H9 (cell line): ENCODE measurements at places on chromosomes 1 and 21.
A peak's percentile ranks its signal among the peaks of the same experiment; 100 is the strongest.

GRCh38 chr1:209628618-209629299, 23.5 kb downstream of the LAMB3 start:
- H3K4me1 ChIP-seq: no peaks in the 10 kb centered on the region; the same call in 1 of the 2 replicates
- no peak for DNase-seq
- H3K27ac ChIP-seq: no peak overlapping the region
- H3K27me3 ChIP-seq: no peaks in the 10 kb centered on the region

GRCh38 chr1:224539971-224540370, 76.1 kb upstream of the CNIH3 start:
- H3K27ac ChIP-seq: no peak overlapping the region
- no peaks in the 10 kb centered on the region for H3K27me3 ChIP-seq
- peaks cover 2% of the 10 kb centered on the region; the same call in 1 of the 2 replicates for H3K4me1 ChIP-seq
- no peak overlapping the region for H3K4me3 ChIP-seq
- peaks cover 6% of the 10 kb centered on the region; the same call in 2 of the 3 replicates for H3K36me3 ChIP-seq
- DNase-seq: no peak

DNA sequence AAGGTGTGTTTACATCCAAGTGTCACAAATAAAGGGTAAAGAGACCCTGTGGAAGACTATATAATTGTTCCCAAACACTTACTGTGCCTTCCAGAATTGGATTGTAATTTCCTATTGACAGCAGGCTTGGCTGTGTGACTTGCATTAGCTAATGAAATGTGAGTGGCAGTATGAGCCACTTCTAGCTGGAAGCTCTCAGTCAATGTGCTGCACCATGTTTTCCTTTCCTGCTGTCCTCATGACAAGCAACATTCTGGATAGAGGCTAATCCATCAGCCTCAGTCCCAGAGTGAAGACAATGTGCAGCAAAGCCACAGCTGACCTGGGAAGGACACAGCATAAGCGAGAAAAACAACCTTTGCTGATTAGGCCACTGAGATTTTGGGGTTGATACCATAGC, 5.9 kb upstream of the FOXJ3 start:
- H3K4me1 ChIP-seq: peaks cover 5% of the 10 kb centered on the region; the same call in 1 of the 2 replicates
- no peaks in the 10 kb centered on the region for H3K27me3 ChIP-seq
- no peak overlapping the region for H3K27ac ChIP-seq
- H3K4me3 ChIP-seq: no peak overlapping the region
- DNase-seq: no peak
- H3K36me3 ChIP-seq: no peaks in the 10 kb centered on the region

DNA sequence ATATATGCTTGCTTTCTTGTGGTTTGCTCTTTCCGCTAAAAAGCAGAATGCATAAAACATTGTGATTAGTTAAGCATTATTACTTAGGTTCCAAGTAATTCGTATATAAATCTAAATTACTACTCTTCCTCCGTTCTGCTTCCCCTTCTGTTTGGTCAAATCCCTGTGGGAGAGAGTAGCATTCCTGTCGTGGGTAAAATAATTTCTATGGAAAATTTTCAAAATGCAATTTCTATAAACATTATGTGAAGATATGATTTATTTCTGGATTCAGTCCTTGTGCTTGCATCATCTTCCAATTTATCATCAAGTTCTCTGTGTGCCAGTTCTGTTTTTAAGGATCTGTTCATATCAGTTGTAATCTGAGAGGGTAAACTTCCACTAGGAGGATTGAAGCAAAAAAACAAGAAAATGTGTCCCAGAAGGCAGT, 7.2 kb upstream of the WARS2 start:
- no peaks in the 10 kb centered on the region for H3K4me1 ChIP-seq
- H3K27me3 ChIP-seq: no peaks in the 10 kb centered on the region
- no peak overlapping the region for H3K27ac ChIP-seq
- DNase-seq: no peak
- H3K36me3 ChIP-seq: peaks cover 11% of the 10 kb centered on the region; the same call in 2 of the 3 replicates

DNA sequence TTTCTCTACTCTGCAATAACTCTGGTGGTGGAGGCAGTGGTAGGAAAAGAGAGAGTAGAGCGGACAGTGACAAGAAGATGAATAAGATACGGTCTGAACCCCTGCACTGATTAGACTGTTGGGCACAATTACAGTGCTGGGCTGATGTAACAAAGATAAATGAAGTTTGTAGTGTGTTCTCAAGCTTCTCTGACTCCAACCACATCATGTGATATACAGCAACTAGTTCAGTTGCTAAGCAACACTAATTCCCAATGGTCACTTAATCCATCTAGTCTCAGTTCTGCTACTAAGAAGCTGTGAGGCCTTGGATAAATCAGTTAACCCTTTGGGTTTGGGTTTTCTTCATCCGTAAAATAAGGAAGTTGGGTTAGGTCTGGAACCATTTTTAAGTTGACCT, 17.3 kb downstream of the DDR2 start:
- no peaks in the 10 kb centered on the region for H3K36me3 ChIP-seq
- no peak for DNase-seq
- no peaks in the 10 kb centered on the region for H3K4me1 ChIP-seq

GRCh38 chr1:192588546-192588945, 13.0 kb downstream of the RGS1 start:
- no peaks in the 10 kb centered on the region for H3K4me1 ChIP-seq
- no peaks in the 10 kb centered on the region for H3K36me3 ChIP-seq
- DNase-seq: no peak
- no peak overlapping the region for H3K4me3 ChIP-seq
- H3K27me3 ChIP-seq: no peaks in the 10 kb centered on the region

DNA sequence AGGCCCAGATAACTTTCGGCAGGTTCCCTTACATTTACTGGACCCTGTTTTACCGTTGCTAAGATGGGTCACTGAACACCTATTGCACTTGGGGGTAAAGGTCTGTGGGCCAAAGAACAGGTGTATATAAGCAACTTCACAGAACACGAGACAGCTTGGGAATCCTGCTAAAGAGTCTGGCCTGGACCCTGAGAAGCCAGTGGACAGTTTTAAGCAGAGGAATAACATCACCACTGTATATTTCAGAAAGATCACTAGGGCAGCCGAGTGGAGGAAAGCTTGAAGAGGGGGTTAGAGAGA, 54.4 kb downstream of the LAMC2 start:
- H3K4me1 ChIP-seq: peaks cover 1% of the 10 kb centered on the region; the same call in 1 of the 2 replicates
- no peak for DNase-seq
- H3K36me3 ChIP-seq: no peaks in the 10 kb centered on the region
- H3K27me3 ChIP-seq: no peaks in the 10 kb centered on the region
- no peak overlapping the region for H3K4me3 ChIP-seq

GRCh38 chr21:46459024-46459355, 299 bp downstream of the DIP2A start:
- peaks cover 30% of the 10 kb centered on the region for H3K36me3 ChIP-seq
- no peaks in the 10 kb centered on the region for H3K27me3 ChIP-seq
- H3K4me3 ChIP-seq: peak overlapping the region; percentile 83
- DNase-seq: no peak
- no peak overlapping the region for H3K27ac ChIP-seq

DNA sequence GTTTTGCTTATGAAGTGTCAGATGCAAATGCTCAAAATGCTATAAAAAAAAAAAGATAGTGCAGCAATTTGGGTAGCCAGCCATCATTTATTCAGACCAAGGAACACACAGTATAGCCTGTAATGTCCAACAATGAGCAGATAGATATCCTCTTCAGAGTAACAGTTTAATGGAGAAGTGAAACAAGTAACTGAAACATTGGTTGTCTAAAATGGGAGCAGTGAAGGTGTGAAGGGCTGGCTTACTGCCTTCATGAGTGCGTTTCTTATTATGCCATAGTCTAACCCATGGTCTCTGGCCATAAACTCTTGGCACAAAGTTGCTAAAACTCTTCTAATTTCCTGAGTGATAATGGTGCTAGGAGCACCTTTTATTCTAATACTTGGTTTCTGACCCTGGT, 11.4 kb downstream of the RGS5 start:
- H3K36me3 ChIP-seq: no peaks in the 10 kb centered on the region
- no peaks in the 10 kb centered on the region for H3K4me1 ChIP-seq
- no peaks in the 10 kb centered on the region for H3K27me3 ChIP-seq
- H3K4me3 ChIP-seq: no peak overlapping the region

DNA sequence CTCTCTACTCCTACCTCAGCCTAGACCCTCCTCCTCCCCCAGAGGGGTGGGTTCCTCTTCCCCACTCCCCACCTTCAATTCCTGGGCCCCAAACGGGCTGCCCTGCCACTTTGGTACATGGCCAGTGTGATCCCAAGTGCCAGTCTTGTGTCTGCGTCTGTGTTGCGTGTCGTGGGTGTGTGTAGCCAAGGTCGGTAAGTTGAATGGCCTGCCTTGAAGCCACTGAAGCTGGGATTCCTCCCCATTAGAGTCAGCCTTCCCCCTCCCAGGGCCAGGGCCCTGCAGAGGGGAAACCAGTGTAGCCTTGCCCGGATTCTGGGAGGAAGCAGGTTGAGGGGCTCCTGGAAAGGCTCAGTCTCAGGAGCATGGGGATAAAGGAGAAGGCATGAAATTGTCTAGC, 21.6 kb upstream of the VPS13D start:
- no peaks in the 10 kb centered on the region for H3K27me3 ChIP-seq
- no peaks in the 10 kb centered on the region; the same call in 1 of the 2 replicates for H3K4me1 ChIP-seq
- H3K4me3 ChIP-seq: no peak overlapping the region
- H3K27ac ChIP-seq: no peak overlapping the region
- DNase-seq: no peak

GRCh38 chr1:160674415-160674814, 27.6 kb upstream of the SLAMF1 start:
- H3K4me1 ChIP-seq: peaks cover 15% of the 10 kb centered on the region
- peak; percentile 21 for DNase-seq
- peaks cover 3% of the 10 kb centered on the region; the same call in 1 of the 2 replicates for H3K36me3 ChIP-seq
- H3K4me3 ChIP-seq: no peak overlapping the region
- no peaks in the 10 kb centered on the region for H3K27me3 ChIP-seq

GRCh38 chr1:198747127-198747526, 108.3 kb downstream of the PTPRC start:
- H3K4me3 ChIP-seq: no peak overlapping the region
- H3K4me1 ChIP-seq: peaks cover under 1% of the 10 kb centered on the region; the same call in 1 of the 2 replicates
- H3K36me3 ChIP-seq: no peaks in the 10 kb centered on the region

GRCh38 chr1:111474106-111474505, 322 bp downstream of the C1orf162 start:
- no peak overlapping the region for H3K27ac ChIP-seq
- H3K4me3 ChIP-seq: no peak overlapping the region
- H3K27me3 ChIP-seq: no peaks in the 10 kb centered on the region
- no peaks in the 10 kb centered on the region for H3K4me1 ChIP-seq
- no peaks in the 10 kb centered on the region for H3K36me3 ChIP-seq

DNA sequence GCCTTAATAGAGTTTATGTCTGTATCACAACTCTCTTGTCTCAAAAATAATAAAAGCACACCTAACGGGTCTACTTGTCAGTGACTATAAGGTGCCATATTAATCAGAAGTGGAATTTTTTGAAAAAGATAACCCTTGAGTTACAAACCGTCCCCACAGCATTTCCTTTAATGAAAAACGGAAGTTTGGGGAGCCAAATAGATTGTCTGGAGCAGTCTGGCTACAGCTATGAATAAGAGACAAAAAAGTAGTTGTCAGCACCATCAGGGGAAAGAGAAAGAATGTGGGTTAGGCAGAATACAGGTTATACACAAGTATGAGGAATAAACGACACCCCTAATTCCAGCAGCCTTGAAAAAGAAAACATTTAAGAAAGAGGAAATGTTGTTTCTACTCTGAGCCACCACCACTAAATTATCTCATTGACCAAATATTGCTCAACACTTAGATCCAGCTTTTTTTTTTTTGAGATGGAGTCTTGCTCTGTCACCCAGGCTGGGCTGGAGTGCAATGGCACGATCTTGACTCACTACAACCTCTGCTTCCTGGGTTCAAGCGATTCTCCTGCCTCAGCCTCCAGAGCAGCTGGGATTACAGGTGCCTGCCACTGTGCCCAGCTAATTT, 29.4 kb upstream of the USP24 start:
- H3K27me3 ChIP-seq: no peaks in the 10 kb centered on the region
- H3K4me1 ChIP-seq: no peaks in the 10 kb centered on the region
- DNase-seq: no peak
- no peaks in the 10 kb centered on the region for H3K36me3 ChIP-seq
- H3K27ac ChIP-seq: no peak overlapping the region

DNA sequence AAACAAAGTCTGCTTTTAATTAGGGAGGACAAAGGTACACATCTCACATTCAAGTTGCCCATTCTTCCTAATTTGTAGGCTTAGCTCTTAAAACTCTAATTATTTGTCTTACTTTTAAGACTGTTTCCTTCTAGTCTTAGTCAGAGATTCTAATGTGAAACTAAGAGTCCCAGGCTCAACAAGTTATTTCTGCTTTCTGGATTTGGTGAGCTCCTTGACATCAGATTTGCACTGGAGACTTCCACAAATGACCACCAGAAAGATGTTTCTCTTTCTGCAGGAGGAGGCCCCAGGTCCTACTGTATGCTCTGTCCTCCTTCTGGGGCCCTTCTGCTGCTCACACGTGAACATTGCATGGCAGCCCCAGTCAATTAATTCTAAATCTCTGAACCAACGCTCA, 194.2 kb upstream of the JUN start:
- H3K36me3 ChIP-seq: no peaks in the 10 kb centered on the region
- H3K27ac ChIP-seq: no peak overlapping the region
- no peaks in the 10 kb centered on the region for H3K27me3 ChIP-seq
- no peak overlapping the region for H3K4me3 ChIP-seq

GRCh38 chr1:235093696-235094592, 34.7 kb downstream of the TOMM20 start:
- peaks cover 14% of the 10 kb centered on the region for H3K4me1 ChIP-seq
- no peaks in the 10 kb centered on the region for H3K27me3 ChIP-seq
- peak; percentile 84 for DNase-seq
- H3K27ac ChIP-seq: no peak overlapping the region
- no peaks in the 10 kb centered on the region; the same call in 2 of the 3 replicates for H3K36me3 ChIP-seq

GRCh38 chr1:80994934-80995333, 805.8 kb upstream of the ADGRL2 start:
- H3K36me3 ChIP-seq: no peaks in the 10 kb centered on the region
- no peak for DNase-seq
- H3K27me3 ChIP-seq: no peaks in the 10 kb centered on the region
- H3K4me3 ChIP-seq: no peak overlapping the region
- no peaks in the 10 kb centered on the region for H3K4me1 ChIP-seq

- no peaks in the 10 kb centered on the region for H3K4me1 ChIP-seq
- H3K27ac ChIP-seq: no peak overlapping the region
- DNase-seq: no peak
- no peak overlapping the region for H3K4me3 ChIP-seq
These were observed 88.4 kb downstream of the DPYD start for GRCh38 chr1:97832481-97832880.

DNA sequence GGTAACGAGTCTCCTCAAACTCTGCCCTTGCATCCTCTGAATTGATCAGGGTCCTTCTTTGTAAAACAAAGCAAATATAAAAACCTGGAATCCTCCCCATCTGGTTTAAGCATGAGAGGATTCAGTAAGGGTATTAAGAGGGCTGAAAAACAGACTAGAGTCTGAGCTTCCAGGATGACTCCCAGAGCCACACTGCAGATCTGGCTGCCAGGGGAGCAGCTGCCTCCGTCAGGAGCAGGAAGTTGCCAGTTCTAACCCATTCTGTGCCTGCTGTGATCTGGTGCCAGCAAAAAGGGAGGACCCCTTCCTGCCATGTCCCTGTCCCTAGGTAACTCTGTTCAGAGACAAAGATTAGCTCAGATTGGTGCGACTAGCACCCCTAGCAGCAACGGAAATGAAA, 27.5 kb downstream of the SERTAD4 start:
- H3K4me1 ChIP-seq: peaks cover 4% of the 10 kb centered on the region
- no peaks in the 10 kb centered on the region for H3K27me3 ChIP-seq
- no peak overlapping the region for H3K4me3 ChIP-seq
- no peak overlapping the region for H3K27ac ChIP-seq

GRCh38 chr1:241527146-241527545, 5.0 kb upstream of the KMO start:
- no peak for DNase-seq
- H3K4me1 ChIP-seq: no peaks in the 10 kb centered on the region
- H3K4me3 ChIP-seq: no peak overlapping the region
- no peaks in the 10 kb centered on the region for H3K36me3 ChIP-seq

GRCh38 chr1:203557390-203557789, 63.4 kb downstream of the OPTC start:
- no peaks in the 10 kb centered on the region; the same call in 1 of the 2 replicates for H3K27me3 ChIP-seq
- DNase-seq: no peak
- peaks cover 13% of the 10 kb centered on the region; the same call in 1 of the 2 replicates for H3K4me1 ChIP-seq
